ENCODE measurements at places on chromosomes 16 and 17. TPM values are rescaled to one million over a fixed set of nuclear protein-coding genes. Genes with fewer than 3 reads are reported as not detected.

The C16orf74 gene
- 5.0 TPM for total RNA-seq

The SLC25A10 gene
- total RNA-seq: 12.2 TPM

The MMP28 gene
- 0.18 TPM for total RNA-seq

The CSH2 gene
- total RNA-seq: not detected

The TNS4 gene
- total RNA-seq: not detected

The SPNS3 gene
- not detected for total RNA-seq

DNA sequence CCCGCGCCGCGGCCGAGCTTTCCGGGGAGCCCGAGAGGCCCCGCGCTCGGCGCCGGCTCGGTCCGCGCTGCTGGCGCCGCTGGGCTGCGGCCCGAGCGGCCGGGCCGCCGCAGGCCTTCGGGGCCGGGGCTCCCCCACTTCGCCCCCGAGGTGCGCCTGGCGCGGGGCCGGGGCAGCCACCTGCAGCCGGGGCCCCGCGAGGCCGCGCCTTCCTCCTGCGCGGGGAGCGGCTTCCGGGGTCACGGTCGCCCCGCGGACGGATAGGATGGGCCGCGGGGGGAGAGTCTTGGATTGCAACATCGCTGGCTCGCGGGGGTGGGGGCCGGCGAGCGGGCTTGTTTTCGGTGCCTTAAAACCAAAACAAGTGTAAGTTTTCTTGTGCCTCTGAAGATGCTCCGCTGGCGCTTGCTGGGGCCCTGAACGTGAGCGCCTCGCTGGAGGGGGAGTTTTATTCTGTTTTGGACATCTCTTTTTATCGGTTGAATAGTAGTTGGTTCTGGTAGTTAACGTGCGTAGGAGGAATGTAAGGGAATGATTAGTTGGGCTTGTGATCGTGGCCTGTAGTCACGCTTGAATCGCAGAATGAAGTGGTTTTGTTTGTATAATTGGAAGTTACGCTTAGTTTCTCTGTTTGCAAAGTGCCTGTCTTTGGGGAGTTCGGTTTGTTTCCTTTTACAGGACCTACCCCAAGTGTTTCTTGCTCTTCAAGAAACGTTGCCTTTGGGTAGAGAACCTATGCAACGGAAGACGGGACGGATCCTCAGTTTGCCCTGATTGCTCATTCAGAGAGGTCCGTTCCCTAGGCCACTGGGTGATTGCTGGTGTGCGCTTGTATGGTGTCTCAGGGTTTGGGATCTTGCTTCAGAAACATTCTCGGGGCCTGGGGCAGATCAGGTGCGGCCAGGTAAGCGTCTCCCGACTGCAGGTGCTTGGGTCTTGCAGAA, 724 bp downstream of the UBE2I start:
- DNase-seq: peak; percentile 45
- H3K36me3 ChIP-seq: peaks cover 24% of the 10 kb centered on the region
- H3K27me3 ChIP-seq: no peaks in the 10 kb centered on the region

DNA sequence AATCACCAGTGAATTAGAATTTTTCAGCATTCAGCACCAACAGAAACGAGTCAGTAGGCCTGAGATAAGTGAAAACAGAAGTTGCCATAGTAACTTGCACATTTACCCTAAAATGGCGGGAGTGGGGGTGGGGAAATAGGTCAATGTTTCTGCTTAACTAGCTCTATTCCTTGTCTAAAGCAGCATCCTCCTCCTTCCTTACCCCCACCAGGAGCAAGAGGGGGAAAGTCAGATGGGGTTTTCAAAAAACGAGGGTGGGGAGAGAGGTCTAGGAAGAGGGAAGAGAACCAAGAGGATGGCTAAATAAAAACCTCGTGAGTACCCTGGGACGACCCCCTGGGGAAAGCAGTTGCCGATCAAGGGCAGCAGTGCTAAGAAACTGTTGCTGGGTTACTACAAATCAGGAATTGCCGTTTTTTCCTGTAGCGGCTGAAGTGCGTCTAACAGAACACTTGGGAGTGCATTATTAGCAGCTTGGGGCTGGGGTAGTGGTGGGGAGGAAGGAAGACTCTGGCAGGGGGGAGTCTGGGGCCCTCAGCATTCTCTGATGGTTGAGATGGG, 34.4 kb upstream of the MNT start:
- no peak overlapping the region for H3K27ac ChIP-seq
- DNase-seq: peak; percentile 31
- peaks cover 16% of the 10 kb centered on the region for H3K36me3 ChIP-seq
- no peaks in the 10 kb centered on the region for H3K27me3 ChIP-seq

DNA sequence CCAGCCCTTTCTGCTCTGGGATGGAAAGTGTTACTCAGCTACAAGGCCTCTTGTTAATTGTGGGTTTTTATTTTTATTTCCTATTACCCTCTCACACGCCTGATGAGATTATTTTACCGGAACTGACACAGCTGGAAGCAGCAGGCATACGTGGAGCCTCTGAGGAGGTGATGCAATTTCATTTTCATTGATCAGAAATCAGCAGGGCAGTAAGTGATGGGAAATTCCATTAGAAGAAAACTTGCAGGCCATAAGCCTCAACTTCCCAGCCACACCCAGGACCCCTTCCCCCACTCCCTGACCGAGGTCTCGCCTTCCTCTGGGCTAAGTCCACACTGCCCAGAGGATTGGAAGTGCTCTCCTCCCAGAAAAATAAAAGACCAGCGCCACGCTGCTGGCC, 69.7 kb downstream of the ZFHX3 start:
- no peaks in the 10 kb centered on the region for H3K27me3 ChIP-seq
- H3K36me3 ChIP-seq: no peaks in the 10 kb centered on the region
- no peak overlapping the region for H3K27ac ChIP-seq
- no peaks in the 10 kb centered on the region for H3K4me1 ChIP-seq
- no peak for DNase-seq

DNA sequence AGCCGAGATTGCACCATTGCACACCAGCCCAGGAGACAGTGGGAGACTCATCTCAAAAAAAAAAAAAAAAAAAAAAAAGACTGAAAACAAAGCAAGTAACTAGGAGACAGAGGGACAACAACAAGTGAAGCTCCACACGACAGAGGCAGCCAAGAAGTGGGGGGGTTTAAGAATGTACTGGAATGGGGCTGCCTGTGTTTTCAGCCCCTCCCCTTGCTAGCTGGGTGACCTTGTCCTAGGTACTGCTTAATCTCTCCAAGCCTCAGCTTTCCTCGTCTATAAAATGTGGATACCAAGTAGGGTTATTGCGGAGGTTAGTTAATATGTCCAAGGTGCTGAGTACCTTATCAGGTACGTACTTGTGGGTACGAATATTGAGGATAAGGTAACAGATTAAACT, 163.8 kb upstream of the CACNG5 start:
- no peak overlapping the region for H3K4me3 ChIP-seq
- no peak overlapping the region for H3K27ac ChIP-seq
- H3K4me1 ChIP-seq: peaks cover 2% of the 10 kb centered on the region
- no peak for DNase-seq
- H3K27me3 ChIP-seq: no peaks in the 10 kb centered on the region

GRCh38 chr16:30519120-30520049, 7.0 kb downstream of the ZNF768 start:
- peaks cover 2% of the 10 kb centered on the region for H3K36me3 ChIP-seq
- H3K4me3 ChIP-seq: no peak overlapping the region
- no peak overlapping the region for H3K27ac ChIP-seq
- H3K27me3 ChIP-seq: peaks cover 17% of the 10 kb centered on the region
- DNase-seq: no peak
- no peaks in the 10 kb centered on the region for H3K4me1 ChIP-seq

GRCh38 chr16:83689385-83689831, 118.4 kb upstream of the HSBP1 start:
- H3K27me3 ChIP-seq: peaks cover 27% of the 10 kb centered on the region
- peak; percentile 94 for DNase-seq
- H3K4me1 ChIP-seq: peaks cover 2% of the 10 kb centered on the region
- no peaks in the 10 kb centered on the region for H3K36me3 ChIP-seq

- no peaks in the 10 kb centered on the region for H3K27me3 ChIP-seq
- H3K4me1 ChIP-seq: peaks cover 9% of the 10 kb centered on the region
- no peak overlapping the region for H3K27ac ChIP-seq
- no peak for DNase-seq
- H3K4me3 ChIP-seq: no peak overlapping the region
These were observed 78.7 kb downstream of the N4BP1 start for GRCh38 chr16:48531011-48531962.

- no peak for DNase-seq
- no peak overlapping the region for H3K27ac ChIP-seq
- peaks cover 6% of the 10 kb centered on the region for H3K27me3 ChIP-seq
- H3K4me1 ChIP-seq: no peaks in the 10 kb centered on the region
- no peak overlapping the region for H3K4me3 ChIP-seq
- no peaks in the 10 kb centered on the region for H3K36me3 ChIP-seq
These were observed 166.8 kb downstream of the SOX9 start for GRCh38 chr17:72287586-72287985.

DNA sequence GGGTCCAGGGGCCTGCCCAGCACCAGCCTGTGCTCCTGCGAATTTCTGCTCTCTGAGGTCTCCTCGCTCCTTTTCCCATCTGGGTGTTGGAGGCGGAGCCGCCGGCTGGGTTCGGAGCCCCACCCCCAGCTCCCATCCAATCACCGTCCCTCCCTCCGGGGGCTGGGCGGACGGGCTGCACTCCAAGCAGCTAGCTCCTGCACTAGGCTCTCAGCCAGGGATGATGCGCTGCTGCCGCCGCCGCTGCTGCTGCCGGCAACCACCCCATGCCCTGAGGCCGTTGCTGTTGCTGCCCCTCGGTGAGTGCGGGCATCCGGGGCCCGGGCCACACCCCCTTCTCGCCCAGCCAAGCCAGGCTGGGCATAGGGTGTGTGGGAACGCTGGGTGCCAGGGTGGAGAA, at the start of gene NRN1L:
Gene NRN1L (plus strand): TSS at position 202 of the 400 bp plus-strand sequence. CDS start 19 bp downstream, at position 221.
- H3K36me3 ChIP-seq: peaks cover 46% of the 10 kb centered on the region
- H3K4me1 ChIP-seq: peaks cover 4% of the 10 kb centered on the region
- H3K27me3 ChIP-seq: no peaks in the 10 kb centered on the region
- H3K4me3 ChIP-seq: no peak within 1 kb of the TSS
- peak; percentile 89 for DNase-seq
- no peak within 1 kb of the TSS for H3K27ac ChIP-seq

- H3K4me3 ChIP-seq: no peak overlapping the region
- H3K36me3 ChIP-seq: no peaks in the 10 kb centered on the region
- peaks cover 16% of the 10 kb centered on the region for H3K4me1 ChIP-seq
- no peaks in the 10 kb centered on the region for H3K27me3 ChIP-seq
- peak overlapping the region; percentile 14 for H3K27ac ChIP-seq
These were observed 11.0 kb upstream of the KRT19 start for GRCh38 chr17:41539071-41539492.

GRCh38 chr16:79286646-79287423, 313.7 kb downstream of the MAF start:
- no peaks in the 10 kb centered on the region for H3K4me1 ChIP-seq
- DNase-seq: no peak
- H3K27me3 ChIP-seq: no peaks in the 10 kb centered on the region
- H3K4me3 ChIP-seq: no peak overlapping the region
- no peaks in the 10 kb centered on the region for H3K36me3 ChIP-seq

GRCh38 chr16:15897834-15898254, 9.4 kb upstream of the CEP20 start:
- DNase-seq: peak; percentile 79
- H3K27me3 ChIP-seq: no peaks in the 10 kb centered on the region
- H3K4me1 ChIP-seq: peaks cover 7% of the 10 kb centered on the region
- H3K27ac ChIP-seq: peak overlapping the region; percentile 37

DNA sequence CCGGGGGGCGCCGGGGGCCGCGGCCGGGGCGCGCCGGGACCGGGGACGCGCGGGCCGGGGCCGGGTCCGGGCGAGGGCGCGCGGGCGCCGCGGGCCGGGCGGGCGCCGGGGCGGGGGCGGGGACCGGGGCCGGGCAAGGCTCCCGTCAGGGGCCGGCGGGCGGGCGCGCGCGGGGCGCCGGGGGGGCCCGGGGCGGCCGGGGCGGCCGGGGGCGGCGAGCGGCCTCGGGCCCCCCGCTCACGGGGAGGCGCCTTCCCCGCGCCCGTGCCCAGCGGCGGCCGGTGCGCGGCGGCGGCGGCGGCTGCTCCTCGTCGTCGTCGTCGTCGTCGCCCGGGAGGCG, 563 bp downstream of the ZCCHC14 start:
- H3K36me3 ChIP-seq: peaks cover 4% of the 10 kb centered on the region
- peaks cover 16% of the 10 kb centered on the region for H3K4me1 ChIP-seq
- no peaks in the 10 kb centered on the region for H3K27me3 ChIP-seq

DNA sequence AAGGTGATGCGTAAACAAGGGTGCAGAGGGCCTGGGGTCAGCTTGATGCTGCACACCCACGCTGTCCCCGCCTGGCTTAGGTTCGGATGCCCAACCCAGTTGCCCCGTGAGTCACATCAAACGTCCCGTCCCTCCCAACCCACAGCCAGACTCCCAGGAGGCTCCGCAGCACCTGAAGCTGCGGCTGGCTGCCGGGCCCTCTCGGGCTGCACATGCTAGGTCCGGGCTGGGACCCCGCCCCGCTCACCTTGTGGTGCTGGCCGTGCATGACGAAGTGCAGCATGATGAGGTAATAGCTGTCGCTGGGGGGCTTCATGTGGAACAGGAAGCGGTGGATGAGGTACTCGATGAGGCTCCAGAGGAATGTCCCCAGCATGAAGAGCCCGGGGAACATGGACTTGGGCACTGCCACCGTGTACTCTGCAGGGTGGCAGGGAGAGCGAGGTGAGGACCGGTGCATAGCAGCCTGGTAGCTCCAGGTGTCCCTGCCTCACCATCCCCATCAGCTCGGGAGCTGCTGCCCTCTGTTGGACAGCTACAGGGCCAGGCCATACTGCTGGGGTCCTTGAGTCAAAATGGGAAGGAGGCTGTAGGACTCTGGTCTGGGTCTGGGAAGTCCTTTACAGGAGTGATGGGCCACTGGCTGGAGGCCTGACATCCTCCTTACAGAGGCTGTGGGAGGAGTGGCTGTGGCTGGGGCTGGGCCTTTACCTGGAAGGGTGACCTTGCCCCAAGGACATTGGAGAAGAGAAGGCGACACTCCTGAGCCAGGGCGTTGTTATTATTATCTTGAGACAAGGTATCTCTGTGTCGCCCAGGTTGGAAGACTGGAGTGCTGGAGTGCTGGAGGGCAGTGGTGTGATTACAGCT, 18.3 kb upstream of the MLKL start:
- no peak overlapping the region for H3K27ac ChIP-seq
- DNase-seq: no peak
- H3K4me1 ChIP-seq: no peaks in the 10 kb centered on the region
- peaks cover 13% of the 10 kb centered on the region for H3K27me3 ChIP-seq
- no peak overlapping the region for H3K4me3 ChIP-seq

DNA sequence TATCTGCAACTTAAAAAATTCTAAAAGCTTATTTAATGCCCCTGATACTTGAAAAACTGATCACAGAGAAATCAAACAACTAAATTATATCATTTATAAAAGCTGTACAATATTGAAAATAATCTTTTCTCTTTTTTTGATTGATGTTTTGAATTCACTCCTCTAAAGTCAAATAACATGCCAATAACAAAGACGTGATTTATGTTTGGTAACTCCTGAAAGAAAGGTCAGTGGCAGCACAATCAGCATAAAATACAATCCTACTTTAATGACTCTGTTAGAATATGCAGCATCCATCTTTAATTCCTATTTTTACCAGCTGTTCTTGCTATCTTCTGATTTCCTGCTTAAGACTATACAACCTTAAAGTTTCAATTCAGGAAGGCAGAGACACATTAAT, 50.7 kb upstream of the NACA2 start:
- peaks cover 1% of the 10 kb centered on the region for H3K4me1 ChIP-seq
- no peak overlapping the region for H3K27ac ChIP-seq
- no peak overlapping the region for H3K4me3 ChIP-seq
- DNase-seq: no peak

- H3K4me1 ChIP-seq: peaks cover 1% of the 10 kb centered on the region
- peak; percentile 75 for DNase-seq
- H3K36me3 ChIP-seq: no peaks in the 10 kb centered on the region
- peaks cover 20% of the 10 kb centered on the region for H3K27me3 ChIP-seq
These were observed 1.6 kb upstream of the GAST start for GRCh38 chr17:41710472-41711090.

All from IMR-90 (cell line).